Stomach (tissue), 19 donors: ENCODE measurements at places on chromosomes 13 and 19. TPM values are rescaled to one million over a fixed set of nuclear protein-coding genes. Genes with fewer than 3 reads are reported as not detected.
A peak's percentile ranks its signal among the peaks of the same experiment; 100 is the strongest.

CAMSAP3 gene
- total RNA-seq, result 232 TPM

GRCh38 chr13:49357694-49358093 lies 86.2 kb downstream of the CAB39L start:
- DNase-seq, result no peak
- H3K27ac ChIP-seq, result peak overlapping the region; percentile 78
- peaks cover 23% of the 10 kb centered on the region for H3K36me3 ChIP-seq
- H3K4me3 ChIP-seq, result no peak overlapping the region

DNA sequence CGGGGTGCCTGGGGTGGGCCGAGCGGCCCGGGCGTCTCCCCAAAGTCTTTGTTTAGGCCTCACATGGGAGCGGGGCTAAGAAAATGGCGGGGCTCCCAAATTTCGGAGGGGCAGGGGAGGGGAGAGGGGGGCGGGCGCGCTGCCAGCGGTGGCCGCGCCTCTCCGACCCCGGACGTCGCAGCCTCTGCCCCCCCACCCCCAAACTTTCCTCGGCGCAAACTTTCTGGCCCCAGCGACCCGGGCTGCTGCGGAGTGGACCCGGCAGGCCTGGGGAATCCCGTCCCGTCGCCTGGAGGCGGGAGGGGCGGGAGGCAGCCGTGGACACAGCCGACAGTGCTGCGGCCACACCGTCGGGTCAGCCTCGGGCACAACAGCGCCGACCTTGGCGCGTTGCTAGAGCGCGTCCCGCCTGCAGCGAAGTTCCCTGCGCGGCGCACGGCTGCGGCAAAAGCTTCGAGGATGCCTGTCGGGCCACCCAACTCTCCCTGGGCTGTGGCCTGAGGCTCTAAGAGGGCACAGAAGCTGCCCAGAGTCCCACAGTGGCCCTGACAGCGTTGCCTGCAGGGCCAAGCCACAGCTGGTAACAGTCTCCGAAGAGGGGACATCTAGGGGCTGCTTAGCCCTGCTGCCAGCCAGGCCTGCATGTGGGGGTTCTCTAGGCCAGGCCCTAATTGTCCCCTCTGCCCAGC lies 1.3 kb downstream of the NFIX start:
- peaks cover 61% of the 10 kb centered on the region for H3K4me1 ChIP-seq
- peak overlapping the region; percentile 79 for H3K4me3 ChIP-seq
- peak overlapping the region; percentile 94 for H3K27ac ChIP-seq
- peaks cover 8% of the 10 kb centered on the region for H3K36me3 ChIP-seq

- no peaks in the 10 kb centered on the region for H3K36me3 ChIP-seq
- H3K4me1 ChIP-seq, result no peaks in the 10 kb centered on the region
- H3K27me3 ChIP-seq, result no peaks in the 10 kb centered on the region
- H3K27ac ChIP-seq, result no peak overlapping the region
- H3K4me3 ChIP-seq, result no peak overlapping the region
These were observed 576.5 kb upstream of the ARGLU1 start for GRCh38 chr13:107144432-107144831.

DNA sequence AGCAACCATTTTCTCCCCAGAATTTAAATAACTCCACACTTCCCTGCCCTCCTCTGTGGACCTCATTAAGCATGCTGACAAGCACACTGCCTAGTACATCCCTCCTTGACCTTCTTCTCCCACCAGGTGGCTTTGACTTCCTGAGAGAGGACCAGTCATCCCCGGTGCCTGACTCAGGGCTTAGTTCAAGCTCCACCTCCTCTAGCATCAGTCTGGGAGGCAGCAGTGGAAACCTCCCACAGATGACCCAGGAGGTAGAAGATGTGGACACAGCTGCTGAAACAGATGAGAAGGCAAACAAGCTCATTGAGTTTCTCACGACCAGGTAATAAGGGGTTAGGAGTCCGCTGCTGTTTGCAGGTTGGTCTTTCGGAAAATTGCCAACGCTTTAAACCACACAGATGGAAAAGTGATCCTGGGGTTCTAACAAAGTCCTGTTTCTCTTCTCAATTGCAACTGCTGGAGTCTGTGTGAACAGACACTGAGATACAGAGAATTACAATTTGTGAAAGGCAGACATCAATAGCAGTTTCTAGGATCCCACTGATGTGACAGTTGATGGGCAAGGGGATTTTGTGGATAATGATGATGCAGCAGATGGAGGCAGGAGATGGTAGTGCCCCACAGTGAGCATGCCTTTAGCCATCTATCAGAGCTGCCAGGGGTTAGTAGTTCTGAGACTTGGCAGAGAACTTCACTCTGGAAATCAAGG lies 86.7 kb downstream of the ZAR1L start:
- no peak overlapping the region for H3K4me3 ChIP-seq
- peak; percentile 13 for DNase-seq
- no peak overlapping the region for H3K27ac ChIP-seq
- H3K36me3 ChIP-seq, result peaks cover 61% of the 10 kb centered on the region
- peaks cover 9% of the 10 kb centered on the region for H3K4me1 ChIP-seq
- no peaks in the 10 kb centered on the region for H3K27me3 ChIP-seq

GRCh38 chr19:7815325-7815724 lies 14.7 kb upstream of the EVI5L start:
- no peak overlapping the region for H3K4me3 ChIP-seq
- DNase-seq, result no peak
- no peaks in the 10 kb centered on the region for H3K36me3 ChIP-seq
- H3K27ac ChIP-seq, result no peak overlapping the region
- no peaks in the 10 kb centered on the region for H3K4me1 ChIP-seq

TEX29 gene
- not detected for total RNA-seq

- no peak overlapping the region for H3K4me3 ChIP-seq
- no peaks in the 10 kb centered on the region for H3K36me3 ChIP-seq
- no peaks in the 10 kb centered on the region for H3K4me1 ChIP-seq
These were observed 2.4 kb upstream of the SBK2 start for GRCh38 chr19:55539090-55539984.

GPALPP1 gene
- 30.7 TPM for total RNA-seq

DNA sequence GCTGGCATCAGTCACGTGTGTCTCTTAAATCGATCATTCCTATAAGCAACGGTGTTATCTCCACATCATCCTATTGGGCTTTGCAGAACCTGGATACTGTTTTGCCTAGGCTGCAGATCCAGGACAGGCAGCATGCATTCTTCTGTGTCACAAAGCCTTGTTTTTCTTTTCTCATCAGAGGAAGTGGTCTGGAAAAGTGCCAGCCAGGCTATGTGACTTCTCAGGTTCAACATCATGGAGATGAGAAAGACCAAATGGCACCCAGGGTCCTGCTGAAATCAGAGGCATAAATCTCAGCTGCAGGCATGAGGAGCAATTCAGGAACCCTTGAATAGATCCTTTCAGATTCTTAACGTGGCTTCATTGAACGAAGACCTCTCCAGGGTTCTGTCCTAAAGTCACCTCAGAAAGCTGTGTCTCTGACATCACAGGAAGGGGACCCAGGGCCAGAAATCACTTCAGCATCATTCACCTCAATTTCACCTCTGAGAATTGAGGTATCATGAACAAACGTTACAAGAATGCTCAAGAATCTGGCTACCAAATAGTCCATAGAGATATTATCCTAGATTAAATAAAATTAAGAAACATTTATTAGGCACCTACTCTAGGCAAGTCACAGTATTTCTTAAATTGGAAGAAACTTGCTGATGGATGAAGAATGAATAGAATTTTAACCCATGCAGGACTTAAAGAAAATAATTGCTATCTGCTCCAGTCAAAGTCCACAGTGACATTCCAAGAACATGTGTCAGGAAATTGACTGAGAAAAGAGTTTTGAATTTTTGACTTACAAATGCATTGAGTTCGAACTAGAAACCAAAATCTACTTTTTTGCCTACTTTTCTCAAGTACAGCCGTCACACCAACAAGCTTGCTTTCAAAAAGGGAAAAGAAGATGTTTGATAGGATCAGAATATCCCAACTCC lies 124.1 kb downstream of the COG6 start:
- no peak for DNase-seq
- no peaks in the 10 kb centered on the region for H3K36me3 ChIP-seq
- no peak overlapping the region for H3K27ac ChIP-seq
- H3K4me1 ChIP-seq, result no peaks in the 10 kb centered on the region
- H3K27me3 ChIP-seq, result no peaks in the 10 kb centered on the region

DNA sequence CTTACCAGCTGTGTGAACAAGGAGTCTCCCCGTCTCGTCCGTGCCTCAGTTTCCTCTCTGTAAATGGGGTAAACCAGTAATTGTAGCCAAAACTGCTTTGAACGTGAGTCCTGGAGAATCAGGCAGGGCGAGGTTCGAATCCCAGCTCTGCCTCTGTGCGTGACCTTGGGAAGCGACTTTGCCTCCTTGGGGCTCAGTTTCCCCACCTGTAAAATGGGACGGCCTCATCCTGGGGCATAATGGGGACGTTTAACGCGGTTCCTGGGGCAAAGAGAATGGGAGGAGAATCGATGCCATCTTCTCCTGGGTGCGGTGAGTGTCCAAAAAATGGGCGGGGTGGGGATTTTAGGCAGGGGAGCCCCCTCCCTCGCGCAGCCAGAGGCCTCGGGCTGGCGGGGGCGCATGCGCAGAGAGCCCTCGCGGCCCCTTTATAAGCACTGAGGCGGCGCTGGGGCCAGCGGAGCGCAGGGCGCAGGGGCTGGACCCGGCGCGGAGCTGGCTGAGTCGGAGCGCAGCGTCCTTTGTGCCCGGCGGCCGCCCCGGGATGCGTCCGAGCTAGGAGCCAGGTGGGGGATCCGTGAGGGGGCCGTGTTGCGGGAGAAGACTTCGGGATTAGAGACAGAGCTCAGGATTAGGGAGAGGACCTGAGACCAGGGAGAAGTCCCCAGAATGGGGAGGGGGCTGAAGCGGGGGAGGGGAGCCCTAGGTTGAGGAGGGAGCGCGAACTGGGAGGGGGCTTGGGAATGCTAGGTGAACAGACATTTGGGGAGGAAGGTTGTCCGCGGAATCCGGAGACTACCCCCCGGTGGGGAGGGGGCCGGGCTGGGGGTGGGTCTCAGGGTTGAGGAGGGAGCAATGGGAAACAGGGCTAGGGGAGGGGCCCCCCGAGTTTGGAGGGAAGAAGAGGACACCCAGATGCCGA lies at the start of gene NCAN:
NCAN (plus strand) TSS at position 460 of the 922 bp plus-strand sequence. CDS start 4,996 bp downstream, outside the sequence.
- H3K36me3 ChIP-seq, result no peaks in the 10 kb centered on the region
- H3K27ac ChIP-seq, result no peak within 1 kb of the TSS

DNA sequence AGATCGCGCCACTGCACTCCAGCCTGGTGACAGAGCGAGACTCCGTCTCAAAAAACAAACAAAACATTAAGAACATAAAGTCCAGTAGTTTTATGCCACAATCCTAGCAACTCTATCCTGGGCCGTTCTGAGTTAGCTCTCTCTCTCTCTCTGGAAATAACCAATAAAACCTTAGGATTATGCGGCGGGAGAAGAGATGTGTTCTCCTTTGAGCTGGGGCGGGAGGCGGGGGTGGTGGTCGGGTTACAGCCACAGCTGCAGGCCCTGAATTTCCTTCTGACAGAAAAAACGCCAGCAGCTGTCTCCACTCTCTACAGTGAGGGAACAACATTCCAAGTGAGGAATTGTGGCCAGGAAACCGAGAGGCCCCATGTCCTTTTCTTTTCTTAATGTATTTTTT lies 9.1 kb upstream of the PNMA8A start:
- no peak overlapping the region for H3K4me3 ChIP-seq
- peak; percentile 92 for DNase-seq
- H3K27me3 ChIP-seq, result no peaks in the 10 kb centered on the region
- H3K36me3 ChIP-seq, result no peaks in the 10 kb centered on the region

GRCh38 chr19:18261474-18261873 lies 12.8 kb downstream of the IQCN start:
- H3K4me3 ChIP-seq, result no peak overlapping the region
- H3K27ac ChIP-seq, result no peak overlapping the region
- peaks cover 43% of the 10 kb centered on the region for H3K36me3 ChIP-seq
- no peaks in the 10 kb centered on the region for H3K27me3 ChIP-seq
- no peaks in the 10 kb centered on the region for H3K4me1 ChIP-seq
- DNase-seq, result no peak

GRCh38 chr19:52343548-52343947 lies 7.5 kb downstream of the ZNF610 start:
- peaks cover 15% of the 10 kb centered on the region for H3K36me3 ChIP-seq
- H3K27ac ChIP-seq, result no peak overlapping the region
- no peak overlapping the region for H3K4me3 ChIP-seq
- no peaks in the 10 kb centered on the region for H3K27me3 ChIP-seq
- H3K4me1 ChIP-seq, result no peaks in the 10 kb centered on the region
- DNase-seq, result peak; percentile 87

ZNF714 gene
- total RNA-seq, result 4.6 TPM

DNA sequence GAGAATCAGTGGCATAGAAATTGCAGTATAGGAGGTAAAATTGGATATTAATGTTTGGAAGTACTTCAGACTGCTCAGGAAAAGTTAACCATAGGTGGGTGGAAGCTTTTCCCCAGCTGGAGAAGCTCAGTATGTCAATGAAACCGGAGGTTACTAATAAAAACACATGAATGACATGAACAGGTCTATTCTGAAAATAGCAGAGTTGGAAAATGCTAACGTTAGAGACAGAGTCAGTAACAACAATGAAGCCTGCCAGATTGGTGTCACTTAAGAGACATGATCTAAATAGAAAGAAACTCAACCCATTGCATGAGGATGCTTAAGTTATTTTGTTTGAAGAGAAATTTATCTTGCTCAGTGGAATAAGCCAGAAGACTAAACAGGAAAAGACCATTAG lies 364.5 kb downstream of the DNAJC15 start:
- H3K36me3 ChIP-seq, result no peaks in the 10 kb centered on the region
- peak overlapping the region; percentile 73 for H3K27ac ChIP-seq
- H3K27me3 ChIP-seq, result no peaks in the 10 kb centered on the region
- peaks cover 43% of the 10 kb centered on the region for H3K4me1 ChIP-seq
- no peak overlapping the region for H3K4me3 ChIP-seq

DNA sequence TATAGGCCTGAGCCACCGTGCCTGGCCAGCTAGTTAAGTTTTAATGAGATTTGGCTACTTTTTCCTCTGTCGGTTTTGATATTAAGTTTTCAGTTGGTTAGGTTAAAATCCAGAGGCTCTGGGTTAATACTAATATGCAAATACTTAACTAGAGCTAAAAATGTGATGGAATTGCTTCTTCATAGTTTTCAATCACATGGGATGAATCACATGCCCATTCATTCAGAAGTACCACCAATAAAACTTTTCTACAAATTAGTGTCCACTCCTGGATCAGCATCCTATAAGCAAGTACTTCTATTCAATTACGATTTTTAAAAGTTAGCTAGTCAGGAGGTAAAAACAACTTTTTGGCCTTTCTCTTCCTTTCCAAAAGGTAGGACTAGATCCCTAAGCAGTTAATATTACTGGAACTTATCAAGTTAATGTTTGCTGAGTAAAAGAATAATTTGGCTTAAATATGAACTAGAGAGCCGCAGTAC lies 4.3 kb downstream of the SLC25A30 start:
- H3K27me3 ChIP-seq, result no peaks in the 10 kb centered on the region
- peaks cover 24% of the 10 kb centered on the region for H3K36me3 ChIP-seq
- DNase-seq, result peak; percentile 37
- peak overlapping the region; percentile 33 for H3K4me3 ChIP-seq
- peaks cover 37% of the 10 kb centered on the region for H3K4me1 ChIP-seq

MBD3L3 gene
- not detected for total RNA-seq

GRCh38 chr13:77040076-77040475 lies 13.1 kb upstream of the FBXL3 start:
- no peaks in the 10 kb centered on the region for H3K27me3 ChIP-seq
- DNase-seq, result no peak
- H3K4me3 ChIP-seq, result no peak overlapping the region
